NCI-H1930 (cell line): ENCODE measurements at places on chromosomes 4 and X.

- no peak for DNase-seq
These were observed 20.6 kb downstream of the ZNF721 start for GRCh38 chr4:478373-478772.

DNA sequence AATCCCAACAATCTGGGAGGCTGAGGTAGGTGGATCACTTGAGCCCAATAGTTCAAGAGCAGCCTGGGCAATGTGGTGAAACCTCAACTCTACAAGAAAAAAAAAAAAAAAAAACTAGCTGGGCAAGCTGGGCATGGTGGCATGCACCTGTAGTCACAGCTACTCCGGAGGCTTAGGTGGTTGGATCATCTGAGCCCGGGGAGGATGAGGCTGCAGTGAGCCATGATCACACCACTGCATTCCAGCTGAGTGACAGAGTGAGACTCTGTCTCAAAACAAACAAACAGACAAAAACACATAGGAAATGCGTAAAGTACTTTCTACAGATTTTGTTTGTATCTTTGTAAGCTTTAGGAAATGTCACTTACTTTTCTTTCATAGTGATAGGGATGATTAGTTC is 307.2 kb upstream of the NR3C2 start:
- DNase-seq, result no peak

GRCh38 chr4:32661229-32661628 is 1941.1 kb downstream of the PCDH7 start:
- no peak for DNase-seq

GRCh38 chrX:114390251-114390796 is 193.6 kb upstream of the HTR2C start:
- DNase-seq, result no peak

DNA sequence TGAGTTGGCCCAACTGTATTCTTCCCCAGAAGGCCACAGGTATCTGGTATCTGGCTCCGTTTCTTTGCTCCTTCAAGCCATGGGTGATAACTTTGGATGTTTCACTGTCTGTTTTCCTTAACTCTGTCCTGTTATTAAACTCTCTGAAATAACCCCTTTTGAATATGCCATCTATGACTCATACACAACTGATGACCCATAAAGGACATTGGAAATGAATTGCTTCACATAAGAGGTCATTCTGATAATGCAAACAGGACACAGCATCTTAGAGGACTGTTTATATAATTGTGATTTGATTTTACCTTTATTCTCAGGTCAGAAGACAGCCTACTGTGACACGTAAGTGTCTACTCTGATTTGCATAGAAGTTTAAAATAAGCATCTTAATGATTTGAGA is 227.7 kb downstream of the VEGFC start:
- no peak for DNase-seq

DNA sequence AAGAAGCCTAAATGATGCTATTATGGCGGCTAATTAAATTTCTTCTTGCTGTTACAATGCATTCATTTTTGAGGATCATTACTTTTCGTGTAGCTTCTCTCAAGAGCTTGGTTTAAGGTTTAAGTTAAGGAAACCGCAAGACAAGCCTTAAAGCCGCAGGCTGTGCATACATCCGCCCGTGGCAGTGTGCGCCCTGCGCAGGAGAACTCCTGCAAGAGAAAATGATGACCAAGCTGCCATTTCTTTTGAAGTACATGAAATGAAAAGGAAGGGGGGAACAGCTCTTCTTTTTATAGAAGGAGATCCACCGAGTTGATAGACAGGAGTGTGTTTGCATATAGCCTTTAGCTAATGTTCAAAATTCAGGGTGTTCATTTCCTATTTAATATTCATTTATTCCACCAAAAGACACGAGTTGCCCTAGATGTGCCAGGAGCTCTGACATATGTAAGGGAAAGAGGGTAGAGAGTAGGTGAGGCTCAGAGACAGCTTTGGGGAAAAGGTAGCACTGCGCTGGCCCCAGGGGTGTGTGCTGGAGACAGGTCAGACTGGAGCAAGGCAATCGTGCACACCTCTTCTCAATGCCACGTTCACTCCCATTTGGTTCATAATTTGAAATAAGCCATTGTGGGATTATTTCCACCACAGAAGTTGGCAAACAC is 112.1 kb upstream of the LDB2 start:
- DNase-seq, result no peak

DNA sequence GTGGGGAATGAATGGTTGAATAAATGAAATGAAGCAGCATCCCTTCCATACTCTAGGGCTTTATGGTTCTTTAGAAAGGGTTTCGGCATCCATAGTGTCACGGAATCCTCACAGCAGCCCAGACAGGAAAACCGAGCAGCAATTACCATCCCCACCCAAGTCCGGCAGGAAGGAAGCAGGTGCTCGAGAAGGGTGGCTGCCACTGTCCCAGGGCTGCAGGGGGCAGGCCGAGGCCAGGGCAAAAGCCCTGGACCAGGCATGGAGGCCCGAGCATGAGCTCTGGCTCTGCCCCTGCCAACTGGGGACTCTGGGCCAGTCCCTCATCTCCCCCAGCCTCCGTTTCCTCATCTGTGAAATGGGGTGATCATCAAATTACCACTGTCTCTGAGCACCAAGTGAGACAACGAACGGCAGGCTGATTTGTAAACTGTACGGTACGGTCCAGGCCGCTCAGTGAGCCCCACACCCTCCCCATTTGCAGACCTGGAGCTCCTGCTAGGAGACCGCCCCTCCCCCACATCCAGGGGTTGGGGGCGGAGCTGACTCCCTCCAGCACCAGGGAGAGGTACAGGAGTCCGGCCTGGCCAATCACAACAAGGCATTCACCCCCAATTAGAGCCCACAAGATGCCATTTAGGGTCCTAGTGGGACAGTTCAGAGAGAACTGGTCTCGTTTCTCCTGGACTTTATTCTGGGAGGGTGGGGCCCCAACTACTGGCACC is 100.4 kb downstream of the WFS1 start:
- no peak for DNase-seq

DNA sequence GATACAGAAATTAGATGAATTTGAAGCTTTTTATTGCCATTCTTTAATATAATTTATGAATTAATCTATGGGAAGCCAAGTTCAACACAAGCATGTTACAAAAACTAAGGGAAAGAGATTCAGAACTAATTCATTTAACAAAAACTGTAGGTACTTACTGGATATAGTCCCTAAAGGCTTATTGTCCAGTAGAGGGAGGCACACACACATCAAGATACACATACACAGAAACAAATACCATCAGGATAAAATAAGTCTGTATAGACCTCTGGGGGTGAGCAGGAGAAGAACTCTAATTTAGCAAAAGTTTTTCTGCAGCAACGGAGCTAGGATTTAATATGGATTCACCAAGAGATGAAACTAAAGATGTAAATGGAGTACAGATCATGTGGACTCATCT is 83.0 kb upstream of the IL13RA1 start:
- no peak for DNase-seq

GRCh38 chrX:12758291-12758690 is 32.9 kb upstream of the PRPS2 start:
- DNase-seq, result no peak

GRCh38 chrX:31224381-31225012 is 152.7 kb upstream of the FTHL17 start:
- no peak for DNase-seq

DNA sequence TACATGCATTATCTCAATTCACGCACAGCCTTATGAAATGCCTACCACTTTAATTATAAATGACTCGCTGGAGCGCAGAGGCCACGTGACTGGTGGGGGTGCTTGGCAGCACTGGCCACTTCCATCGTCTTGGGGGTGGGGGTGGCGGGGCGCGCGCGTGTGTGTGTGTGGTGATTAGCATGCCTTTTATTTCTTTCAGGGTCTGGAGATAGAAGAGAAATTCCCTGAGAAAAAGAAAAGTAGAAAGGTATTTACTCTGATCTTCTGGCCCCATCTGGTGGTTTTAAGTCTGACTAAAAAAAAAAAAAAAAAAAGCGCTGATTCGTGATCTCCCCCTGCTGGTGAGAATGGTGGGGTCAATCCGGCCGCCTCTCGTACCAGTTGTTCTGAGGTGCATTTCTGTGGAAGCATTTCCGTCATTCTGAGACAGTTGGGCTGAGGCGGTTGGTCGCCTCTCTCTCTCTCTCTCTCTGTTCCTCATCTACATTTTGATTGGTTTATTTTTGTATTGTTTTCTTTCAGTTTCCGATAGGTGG is at the start of gene CCNB3:
TSS of gene CCNB3 (plus strand) at position 402 of the 536 bp plus-strand sequence. CDS start 80,399 bp downstream, outside the sequence.
- DNase-seq, result peak; percentile 54

DNA sequence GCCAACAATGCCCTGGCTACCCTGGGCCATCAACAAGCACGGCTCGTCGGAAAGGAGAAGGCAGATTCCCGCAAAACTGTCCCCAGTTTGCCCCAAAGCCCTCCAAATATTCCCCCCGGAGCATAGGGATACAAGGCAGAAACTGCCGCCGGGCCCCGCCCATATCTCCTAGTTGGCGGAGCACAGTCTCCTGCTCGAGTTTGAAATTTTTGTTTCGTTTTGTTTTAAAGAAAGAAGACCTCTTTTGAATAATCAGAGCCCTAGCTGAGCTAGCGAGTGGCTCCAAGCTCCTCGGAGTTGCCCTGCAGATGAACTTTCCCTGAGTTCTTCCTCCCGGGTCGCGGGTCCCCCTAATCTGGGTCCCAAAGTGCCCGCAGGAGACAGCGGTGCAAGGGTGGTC is 138.1 kb upstream of the ZIC3 start:
- no peak for DNase-seq

DNA sequence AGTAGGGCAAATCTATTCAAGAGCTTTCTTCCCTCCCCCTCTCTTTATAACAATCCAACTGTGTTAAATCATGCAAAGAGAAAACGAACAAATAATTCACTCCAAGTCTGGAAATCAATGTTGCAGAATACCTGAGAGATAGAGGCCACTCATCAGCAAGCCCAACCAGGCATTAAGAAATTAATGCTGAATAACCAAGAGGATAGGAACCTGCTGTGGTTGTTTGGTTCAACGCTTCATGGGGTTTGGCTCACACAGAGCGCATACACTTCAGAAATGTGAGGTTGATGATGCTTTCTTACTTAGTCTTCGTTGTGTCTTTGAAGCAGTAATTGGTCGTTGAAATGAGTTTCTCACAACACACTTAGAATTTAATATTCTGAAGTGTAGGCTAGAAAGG is 1540.0 kb upstream of the PABPC4L start:
- DNase-seq, result no peak

DNA sequence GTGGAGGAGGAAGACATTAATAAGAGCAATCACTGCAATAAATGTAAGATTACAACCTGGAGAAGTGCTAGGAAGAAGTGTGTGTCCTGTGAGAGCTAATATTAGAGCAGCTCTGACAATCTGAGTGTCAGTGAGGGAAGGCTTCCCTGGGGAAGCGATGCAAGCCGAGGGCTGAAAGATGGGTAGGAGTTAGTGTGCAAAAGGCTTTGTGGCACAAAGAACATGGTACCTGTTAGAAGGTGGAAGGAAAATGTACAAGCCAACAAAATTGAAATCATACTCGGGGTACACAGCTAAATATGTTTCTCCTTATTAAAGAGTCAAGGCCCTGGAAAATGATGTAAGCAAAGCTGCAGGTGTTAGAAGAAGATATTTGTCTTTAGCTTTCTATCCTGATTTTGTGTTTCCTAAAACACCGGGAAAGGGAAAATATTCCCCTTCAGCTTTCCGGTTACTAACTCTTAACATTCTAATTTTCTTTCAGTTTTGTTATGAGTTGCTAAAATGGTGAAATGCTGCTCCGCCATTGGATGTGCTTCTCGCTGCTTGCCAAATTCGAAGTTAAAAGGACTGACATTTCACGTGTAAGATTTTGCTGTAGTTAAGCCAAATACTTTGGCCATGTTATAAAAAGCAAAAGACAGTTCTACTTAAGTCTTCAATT is 808 bp downstream of the THAP6 start:
- no peak for DNase-seq

GRCh38 chr4:158496030-158496741 is 25.5 kb upstream of the RXFP1 start:
- DNase-seq, result no peak

GRCh38 chr4:107691378-107691777 is 28.7 kb downstream of the PAPSS1 start:
- DNase-seq, result no peak
